ENCODE measurements at places on chromosomes 3 and 15. TPM values are rescaled to one million over a fixed set of nuclear protein-coding genes. Genes with fewer than 3 reads are reported as not detected.

- no peak for DNase-seq
Measured at GRCh38 chr3:15845475-15845874, 47.7 kb upstream of the ANKRD28 start.

DNA sequence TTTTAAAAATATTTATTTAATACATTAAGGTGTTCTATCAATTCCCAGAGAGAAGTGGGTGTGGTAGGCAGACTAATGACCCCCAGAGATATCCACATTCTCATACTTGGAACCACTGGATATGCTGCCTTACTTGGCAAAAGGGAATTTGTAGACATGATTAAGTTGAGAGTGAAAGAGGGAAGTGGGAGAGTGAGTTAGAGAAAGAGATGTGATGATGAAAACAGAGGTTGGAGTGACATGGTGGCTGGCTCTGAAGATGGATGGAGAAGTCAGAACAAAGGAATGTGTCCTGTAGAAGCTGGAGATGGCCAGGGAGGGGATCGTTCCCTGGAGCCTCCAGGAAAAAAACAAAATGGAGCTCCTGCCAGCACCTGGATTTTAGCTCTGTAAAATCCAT lies 32.0 kb downstream of the TNFAIP8L3 start:
- no peak for DNase-seq

DNA sequence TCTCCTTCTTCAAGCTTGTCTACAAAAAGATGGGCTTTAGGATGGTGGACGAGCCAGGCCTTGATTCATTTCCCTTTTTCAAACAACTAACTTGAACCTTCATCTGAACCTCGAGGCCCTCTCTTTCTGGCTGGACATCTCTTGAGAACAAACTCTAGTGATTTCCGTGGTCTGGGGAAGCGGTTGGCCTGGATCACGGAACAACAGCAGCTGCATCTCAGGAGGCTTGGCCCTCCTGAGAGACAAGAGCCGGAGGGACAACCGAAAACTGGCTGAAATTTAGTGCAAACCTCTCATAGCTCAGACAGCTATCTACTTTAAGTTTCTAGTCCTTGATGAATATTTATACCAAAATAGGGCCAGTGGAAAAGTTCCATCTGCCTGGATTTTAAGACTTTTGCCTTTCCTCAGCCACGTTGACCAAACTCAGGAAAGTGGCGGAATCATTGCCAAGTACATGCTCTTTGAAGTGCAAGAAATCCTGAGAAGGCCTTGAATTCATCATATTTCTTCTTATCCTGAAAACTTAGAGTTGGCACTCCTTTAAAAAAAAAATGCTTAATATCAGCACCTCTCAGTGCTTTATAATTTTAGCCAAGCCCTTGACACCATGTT lies 14.5 kb downstream of the LMCD1 start:
- no peak for DNase-seq

DNA sequence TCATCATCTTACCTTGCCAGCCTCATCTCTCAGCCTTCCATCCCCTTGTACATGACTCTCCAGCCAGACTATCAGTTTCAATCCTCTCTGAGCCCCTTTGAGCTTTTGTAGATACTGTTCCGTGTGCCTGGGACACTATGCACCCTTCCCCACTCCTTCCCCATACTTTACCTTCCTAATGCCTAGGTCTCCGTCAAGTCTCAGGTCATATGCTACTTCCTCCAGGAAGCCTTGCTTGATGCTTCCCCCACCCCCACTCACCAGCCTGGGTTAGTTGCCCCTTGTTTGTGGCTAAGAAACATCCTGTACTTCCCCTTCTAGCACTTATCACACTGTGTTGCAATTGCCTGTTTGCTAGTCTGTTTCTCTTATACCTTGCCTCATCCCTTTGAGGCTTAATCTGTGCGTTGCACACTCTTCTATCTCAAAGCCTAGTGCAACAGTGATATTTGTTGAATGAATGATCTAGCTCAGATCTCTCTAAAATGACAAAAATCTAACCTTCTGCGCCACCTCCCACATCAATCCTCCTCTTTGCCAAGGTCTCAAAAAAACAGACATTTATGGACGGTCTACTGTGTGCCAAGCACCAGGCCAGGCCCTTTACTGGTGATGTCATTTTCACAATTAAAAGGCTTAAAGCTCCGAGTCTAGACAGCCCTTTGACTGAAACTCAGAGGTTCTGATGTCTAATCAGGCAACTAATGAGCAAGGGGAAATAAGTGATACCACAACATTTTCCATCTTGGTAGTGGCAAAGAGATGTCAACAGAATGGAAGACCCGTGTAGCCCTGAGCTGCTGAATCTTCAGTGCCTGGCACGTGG lies 6.5 kb upstream of the USP3 start:
- no peak for DNase-seq

DNA sequence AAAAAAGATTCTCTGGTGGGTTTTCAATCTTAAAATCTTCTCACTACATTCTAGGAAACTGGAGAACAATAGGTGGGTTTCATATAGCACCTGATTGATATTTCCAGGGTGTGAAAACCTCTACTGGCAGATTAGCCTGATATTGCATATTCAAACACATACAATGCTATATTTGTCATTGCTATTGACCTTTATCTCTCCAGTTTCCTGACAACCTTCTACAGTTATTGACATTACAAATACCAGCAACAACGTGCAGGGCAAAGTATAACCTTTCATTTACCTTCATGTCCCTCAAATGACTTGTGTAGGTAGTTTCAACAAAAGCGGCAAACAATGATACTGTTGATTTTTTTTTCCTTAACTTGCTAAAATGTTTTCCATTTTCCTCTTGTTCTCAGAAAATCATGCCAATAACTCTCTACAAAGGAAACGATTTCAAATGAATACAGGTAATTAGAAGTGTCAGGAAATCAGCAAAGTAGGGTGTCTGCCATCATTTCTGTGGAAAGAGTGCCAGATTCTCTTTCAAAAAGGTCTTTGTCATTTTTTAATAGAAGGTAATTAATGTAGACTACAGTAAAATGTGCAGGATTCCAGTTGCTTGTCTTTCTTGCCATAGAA lies 72.6 kb upstream of the CDIN1 start:
- no peak for DNase-seq

DNA sequence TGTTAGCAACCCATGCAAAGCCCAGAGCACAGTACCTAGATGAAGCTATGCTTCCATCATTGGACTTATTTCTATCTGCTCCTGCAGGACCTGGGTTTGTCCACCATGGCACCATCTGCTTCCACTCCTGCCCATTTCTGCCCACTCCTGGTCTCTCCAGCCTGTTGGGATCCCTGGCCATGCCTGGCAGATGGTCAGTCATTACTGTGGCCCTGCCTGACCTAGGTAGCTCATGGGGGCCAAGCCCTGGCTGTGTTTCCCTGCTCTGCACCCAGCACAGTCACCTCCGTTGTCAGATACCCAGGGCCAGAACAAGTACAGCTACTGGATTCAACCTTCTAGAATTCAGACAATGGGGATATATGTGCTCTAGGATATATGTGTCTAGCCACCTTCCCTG lies 185.8 kb upstream of the TLE3 start:
- no peak for DNase-seq

GRCh38 chr3:42758126-42758525 lies 14.9 kb downstream of the CCDC13 start:
- DNase-seq: no peak

DNA sequence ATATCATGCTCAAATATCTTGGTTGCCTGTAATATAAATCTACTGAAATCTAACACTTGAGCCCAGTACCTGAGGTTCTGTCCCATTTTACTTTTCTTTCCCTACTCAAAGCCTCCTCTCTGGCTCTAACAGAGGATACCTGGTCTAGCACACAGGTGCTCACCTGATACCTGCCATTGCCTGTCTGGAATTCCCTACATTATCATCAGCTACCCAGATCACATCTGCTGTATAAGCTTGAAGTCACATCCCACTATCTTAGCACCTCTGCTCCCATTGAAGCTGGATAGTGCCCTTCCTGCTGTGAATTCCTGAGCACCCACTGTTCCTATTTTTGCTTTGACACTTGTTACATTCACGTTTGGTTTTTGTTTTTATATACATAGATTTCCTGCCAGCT lies 30.5 kb downstream of the GYG1 start:
- DNase-seq: no peak

- no peak for DNase-seq
Measured at GRCh38 chr15:87805117-87805820, 451.3 kb downstream of the NTRK3 start.

C2CD4B gene
- 0.07 TPM for total RNA-seq

PATL2 gene
- not detected for total RNA-seq

ATP2B2 gene
- total RNA-seq: not detected

MST1R gene
- 5.6 TPM for total RNA-seq

GRM7 gene
- total RNA-seq: not detected
